Upper lobe of left lung (tissue), 6 donors: ENCODE measurements at places on chromosomes 2 and 18. TPM values are rescaled to one million over a fixed set of nuclear protein-coding genes. Genes with fewer than 3 reads are reported as not detected.

DNA sequence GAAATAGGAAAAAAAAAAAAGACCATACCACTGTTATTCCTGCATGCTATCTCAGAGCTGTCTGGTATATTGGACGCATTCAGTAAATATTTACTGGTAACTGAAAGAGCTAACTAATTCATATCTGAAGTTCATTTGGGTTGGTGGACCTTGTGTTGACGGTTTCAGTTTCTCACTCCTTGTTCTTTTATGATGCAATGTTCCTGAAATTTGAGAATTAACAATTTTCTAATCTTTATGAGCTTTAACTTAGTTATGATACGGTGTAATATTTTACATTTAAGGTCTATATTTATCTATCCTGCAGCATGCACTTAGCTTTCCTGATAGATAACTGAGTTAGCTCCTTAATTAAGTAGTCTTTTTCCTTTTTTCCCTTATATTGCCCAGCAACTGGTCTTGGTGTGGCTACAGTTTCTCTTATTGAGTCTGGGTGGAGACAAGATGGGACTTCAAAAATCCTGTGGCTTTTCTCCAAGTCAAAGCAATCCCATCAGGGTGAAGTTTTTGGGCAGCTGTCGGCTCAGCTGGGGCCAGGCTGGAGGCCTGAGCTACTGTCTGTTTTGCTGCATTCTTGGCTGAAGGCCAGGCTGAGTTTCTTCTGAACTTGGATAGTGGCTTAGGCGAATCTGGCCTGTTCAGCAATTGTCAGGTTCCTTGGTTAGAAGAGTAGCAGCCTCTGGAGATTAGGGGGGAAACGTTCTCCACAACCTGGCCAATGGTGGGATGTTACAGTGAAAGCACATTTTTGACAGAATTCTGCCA lies 78.4 kb upstream of the MEX3C start:
- no peaks in the 10 kb centered on the region for H3K27me3 ChIP-seq
- no peak overlapping the region for H3K4me3 ChIP-seq
- H3K27ac ChIP-seq: no peak overlapping the region
- H3K4me1 ChIP-seq: no peaks in the 10 kb centered on the region
- DNase-seq: no peak

GRCh38 chr2:178093471-178093870 lies 18.8 kb upstream of the RBM45 start:
- H3K27ac ChIP-seq: no peak overlapping the region
- no peaks in the 10 kb centered on the region for H3K4me1 ChIP-seq
- DNase-seq: no peak
- no peaks in the 10 kb centered on the region for H3K36me3 ChIP-seq

DNA sequence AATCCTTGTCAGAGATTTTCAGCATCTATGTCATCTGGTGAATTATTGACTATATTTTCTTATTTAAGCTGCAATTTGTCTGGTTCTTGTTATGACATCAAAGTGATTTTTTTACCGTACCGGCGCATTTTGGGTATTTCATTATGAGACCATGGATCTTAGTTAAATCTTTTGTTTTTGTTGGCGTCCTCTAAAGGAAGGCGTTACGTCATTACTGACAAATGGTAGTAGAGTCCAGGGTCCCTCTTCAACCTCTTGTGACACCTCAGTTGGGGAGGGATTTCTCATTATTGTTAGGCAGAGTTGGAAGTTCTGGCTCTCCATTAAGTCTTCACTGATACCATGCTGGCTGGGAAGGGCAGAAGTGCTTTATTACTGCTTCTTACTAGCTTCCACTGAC lies 175.8 kb upstream of the MMADHC start:
- H3K27ac ChIP-seq: no peak overlapping the region
- no peak for DNase-seq
- no peaks in the 10 kb centered on the region for H3K4me1 ChIP-seq
- H3K4me3 ChIP-seq: no peak overlapping the region

- no peak overlapping the region for H3K27ac ChIP-seq
- no peak overlapping the region for H3K4me3 ChIP-seq
- no peaks in the 10 kb centered on the region for H3K4me1 ChIP-seq
- H3K36me3 ChIP-seq: no peaks in the 10 kb centered on the region
Observed at GRCh38 chr2:116489944-116490343, 1324.5 kb upstream of the DDX18 start.

- H3K27me3 ChIP-seq: no peaks in the 10 kb centered on the region
- no peaks in the 10 kb centered on the region for H3K4me1 ChIP-seq
- H3K4me3 ChIP-seq: no peak overlapping the region
- no peak for DNase-seq
- H3K27ac ChIP-seq: no peak overlapping the region
Observed at GRCh38 chr2:114006460-114006859, 116.6 kb downstream of the ACTR3 start.

- no peaks in the 10 kb centered on the region for H3K4me1 ChIP-seq
- no peaks in the 10 kb centered on the region for H3K27me3 ChIP-seq
- no peak overlapping the region for H3K4me3 ChIP-seq
- DNase-seq: no peak
- no peaks in the 10 kb centered on the region for H3K36me3 ChIP-seq
- H3K27ac ChIP-seq: no peak overlapping the region
Observed at GRCh38 chr2:211724933-211725332, 813.7 kb downstream of the ERBB4 start.

FAM161A gene
- total RNA-seq: 4.2 TPM

- no peaks in the 10 kb centered on the region for H3K36me3 ChIP-seq
- peak; percentile 75 for DNase-seq
- no peak overlapping the region for H3K4me3 ChIP-seq
- H3K4me1 ChIP-seq: no peaks in the 10 kb centered on the region
Observed at GRCh38 chr2:45334205-45334604, 276.9 kb downstream of the SRBD1 start.
